ENCODE measurements at places on chromosomes 13 and 19. TPM values are rescaled to one million over a fixed set of nuclear protein-coding genes. Genes with fewer than 3 reads are reported as not detected.

Gene VASP
- total RNA-seq: 196 TPM

Gene PABPC3
- total RNA-seq: 4.9 TPM

Gene TUBA3C
- not detected for total RNA-seq

Gene CCL25
- total RNA-seq: not detected

- peak; percentile 39 for DNase-seq
Observed at GRCh38 chr19:10069046-10069445, 17.1 kb upstream of the SHFL start.

- DNase-seq: no peak
Observed at GRCh38 chr19:2552859-2553258, 76.9 kb downstream of the GADD45B start.

GRCh38 chr19:10514211-10515145 is 2.8 kb downstream of the S1PR5 start:
- DNase-seq: no peak

- no peak for DNase-seq
Observed at GRCh38 chr13:80036845-80037504, 304.0 kb downstream of the SPRY2 start.

GRCh38 chr19:54473892-54474372 is 836 bp upstream of the CDC42EP5 start:
- no peak for DNase-seq

GRCh38 chr19:43439032-43439708 is 24.5 kb downstream of the TEX101 start:
- DNase-seq: peak; percentile 61

DNA sequence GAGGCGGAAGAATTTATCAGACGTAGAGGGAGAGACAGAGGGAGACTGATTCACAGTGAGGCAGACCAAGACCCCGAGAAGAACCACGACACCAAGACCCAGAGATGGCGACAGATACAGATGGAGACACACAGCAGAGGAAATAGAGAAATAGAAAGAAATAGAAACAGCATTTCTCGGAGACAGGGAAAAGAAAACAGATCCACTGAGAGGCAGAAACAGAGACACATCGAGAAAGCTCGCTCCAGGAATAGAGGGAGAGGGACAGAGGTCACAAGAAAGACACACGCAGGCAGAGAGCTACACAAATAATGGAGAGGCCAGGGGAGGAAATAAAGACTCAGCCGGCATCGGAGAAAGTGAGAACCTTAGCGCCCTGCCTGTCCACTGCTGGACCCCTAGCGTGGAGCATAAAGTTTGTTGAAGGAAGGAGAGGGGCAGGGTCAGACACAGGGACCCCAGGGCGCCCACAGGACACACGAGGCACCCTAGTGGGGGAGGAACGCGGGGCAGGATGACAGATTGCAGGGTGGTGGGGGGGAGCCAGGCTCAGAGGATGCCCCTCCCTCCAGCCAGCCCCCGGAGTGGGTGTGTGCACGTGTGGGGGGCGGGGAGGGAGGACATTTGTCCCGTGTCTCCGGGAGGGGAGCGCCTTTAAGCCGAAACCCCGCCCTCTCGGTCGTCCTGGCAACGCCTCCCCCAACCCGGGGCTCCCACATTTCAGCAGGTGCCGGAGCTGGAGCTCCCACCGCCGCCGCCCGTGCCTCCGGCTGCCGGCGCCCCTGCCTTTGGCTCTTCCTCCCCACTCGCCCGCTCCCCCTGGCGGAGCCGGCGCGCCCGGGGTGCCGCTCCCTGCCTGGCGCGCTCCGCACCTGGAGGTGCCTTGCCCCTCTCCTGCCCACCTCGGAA is at the start of gene PRKCG:
Gene PRKCG (plus strand): TSS at position 716 of the 909 bp plus-strand sequence. CDS start 298 bp downstream, outside the sequence.
- no peak for DNase-seq

DNA sequence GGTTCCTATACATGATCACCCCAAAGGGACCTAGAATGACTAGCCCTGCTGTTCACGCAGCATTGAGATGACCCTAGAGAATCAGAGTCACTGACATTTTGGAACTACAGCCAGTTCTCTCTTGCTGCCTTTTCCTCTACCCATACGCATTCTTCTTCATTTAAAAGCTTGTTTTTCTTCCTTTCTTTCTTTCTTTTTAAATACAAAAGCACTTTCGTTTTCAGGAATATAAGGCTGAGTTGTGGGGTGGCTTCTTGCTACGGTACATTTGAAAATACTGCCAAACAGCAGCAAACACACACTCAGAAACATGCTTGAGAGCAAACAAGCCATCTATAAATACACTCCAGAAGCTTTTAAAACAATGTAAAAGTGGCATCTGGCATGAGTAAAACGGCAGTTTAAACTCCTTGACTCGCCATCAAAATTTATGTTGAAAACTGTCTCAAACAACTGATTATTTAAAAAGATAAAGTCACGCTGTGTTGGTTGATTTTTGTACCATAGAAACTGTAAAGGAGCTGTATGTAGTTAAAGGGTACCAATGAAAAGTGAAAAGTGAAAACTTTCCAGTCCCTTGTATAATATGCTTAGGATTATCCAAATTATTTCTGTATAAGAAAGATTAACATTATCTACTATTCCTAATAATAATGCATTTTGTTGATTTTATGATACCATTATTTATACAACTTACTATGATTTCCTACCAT is 95.6 kb downstream of the PCDH9 start:
- no peak for DNase-seq
